ENCODE measurements at places on chromosomes 5 and 9. TPM values are rescaled to one million over a fixed set of nuclear protein-coding genes. Genes with fewer than 3 reads are reported as not detected.

DNA sequence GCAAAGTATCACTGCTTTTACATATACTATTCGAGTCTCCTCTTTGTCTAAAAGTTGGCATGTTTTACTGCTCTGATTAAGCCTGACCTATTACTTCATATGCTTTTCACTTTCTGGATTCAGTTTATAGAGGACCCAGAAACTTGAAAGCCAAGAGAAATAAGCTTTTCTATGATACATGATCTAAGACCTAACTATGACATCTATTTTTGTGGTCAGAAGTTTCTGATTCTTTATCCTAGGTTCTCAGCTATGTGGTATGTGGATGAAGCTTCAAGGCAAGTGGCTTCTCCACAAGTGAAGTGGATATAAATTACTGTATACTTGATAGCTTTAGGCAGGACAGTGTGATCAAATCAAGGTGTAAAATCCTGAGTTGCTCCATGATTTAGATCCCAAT, 6.3 kb downstream of the EDIL3 start:
- H3K4me1 ChIP-seq = peaks cover 20% of the 10 kb centered on the region
- peaks cover 16% of the 10 kb centered on the region for H3K27me3 ChIP-seq
- H3K4me3 ChIP-seq = no peak overlapping the region
- no peak overlapping the region for H3K27ac ChIP-seq
- no peaks in the 10 kb centered on the region for H3K36me3 ChIP-seq

DNA sequence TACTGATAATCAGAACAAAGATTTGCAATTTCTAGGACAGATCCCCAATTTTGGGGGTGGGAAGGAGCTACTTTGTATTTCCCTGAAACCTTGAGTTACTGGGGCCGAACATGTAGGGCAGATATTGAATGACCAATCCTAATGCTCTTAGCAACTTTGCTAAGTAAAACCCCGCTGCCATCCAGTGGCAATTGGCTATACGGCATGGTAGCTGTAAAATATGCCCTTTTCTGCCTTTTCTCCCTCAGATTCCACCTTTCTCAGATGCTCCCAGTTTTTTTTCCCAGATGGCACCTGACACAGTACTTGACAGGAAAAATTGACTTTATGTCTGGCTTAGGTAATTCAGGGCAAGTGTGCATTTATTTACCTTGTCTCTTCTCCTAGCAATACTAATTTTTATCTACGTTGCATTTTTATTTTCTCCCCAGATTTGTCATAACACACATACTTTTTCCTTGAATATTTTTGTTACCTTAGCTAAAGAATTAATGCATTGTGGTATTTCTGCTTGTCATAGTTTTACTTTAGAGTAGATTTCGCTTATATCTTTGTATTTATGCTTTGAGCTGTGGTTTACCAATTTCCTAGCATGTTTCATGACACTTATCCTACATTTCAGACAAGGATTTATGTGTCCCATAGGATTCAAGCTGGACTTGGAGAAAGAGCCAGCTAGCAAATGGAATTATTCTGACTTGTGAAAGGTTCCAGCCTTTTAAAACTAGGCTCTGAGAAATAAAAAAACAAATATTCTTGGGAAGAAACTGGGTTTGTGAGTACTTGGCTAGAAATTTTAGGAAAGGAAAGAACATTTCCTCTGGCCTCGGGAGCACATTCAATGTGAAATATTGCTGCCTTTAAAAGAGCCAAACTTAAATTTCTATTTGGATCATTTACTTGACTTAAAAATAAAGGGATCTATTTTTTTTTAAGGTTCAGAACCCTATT, 37.4 kb downstream of the PIK3R1 start:
- DNase-seq = no peak
- no peaks in the 10 kb centered on the region for H3K27me3 ChIP-seq
- H3K4me3 ChIP-seq = peak overlapping the region; percentile 16
- H3K27ac ChIP-seq = peak overlapping the region; percentile 82
- no peaks in the 10 kb centered on the region for H3K36me3 ChIP-seq

GRCh38 chr9:113179839-113180238, 29.0 kb downstream of the SLC31A2 start:
- H3K4me1 ChIP-seq = no peaks in the 10 kb centered on the region
- no peaks in the 10 kb centered on the region for H3K27me3 ChIP-seq
- no peak for DNase-seq
- no peak overlapping the region for H3K27ac ChIP-seq

DNA sequence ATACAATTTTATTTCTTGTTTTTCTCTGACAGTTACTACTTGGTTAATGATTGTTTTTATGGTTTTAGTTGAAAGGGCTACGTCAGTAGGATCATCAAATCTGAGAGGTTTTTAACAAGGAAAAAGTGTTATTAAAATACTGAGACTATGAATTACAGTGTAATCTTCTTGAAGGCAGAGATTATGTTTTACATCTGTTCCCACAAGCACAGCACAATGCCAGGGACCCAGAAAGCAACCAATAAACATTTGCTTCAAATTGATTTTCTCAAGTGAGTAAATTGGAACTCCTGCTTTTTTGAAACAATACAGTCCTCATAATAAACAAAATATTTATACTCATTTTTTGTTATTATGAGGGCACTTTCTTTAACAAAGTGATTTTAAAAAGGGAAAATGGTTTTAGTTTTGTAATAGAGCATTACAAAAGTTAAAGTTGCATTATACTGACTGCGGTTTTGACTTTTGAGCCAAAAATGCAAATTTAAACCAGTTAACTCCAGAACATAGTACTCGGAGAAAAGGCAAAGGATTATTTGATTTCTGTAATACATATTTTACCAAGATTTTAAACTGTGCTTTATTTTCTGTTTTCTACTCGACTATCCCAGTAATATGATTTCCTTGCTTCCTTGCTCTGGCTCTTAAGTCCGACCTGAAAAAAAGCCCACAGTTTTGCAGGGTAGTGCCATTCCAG, 176.9 kb downstream of the GDNF start:
- H3K4me1 ChIP-seq = peaks cover 9% of the 10 kb centered on the region
- no peak overlapping the region for H3K4me3 ChIP-seq
- DNase-seq = no peak
- no peaks in the 10 kb centered on the region for H3K36me3 ChIP-seq

- DNase-seq = no peak
- H3K36me3 ChIP-seq = peaks cover under 1% of the 10 kb centered on the region
- no peak overlapping the region for H3K4me3 ChIP-seq
- no peaks in the 10 kb centered on the region for H3K27me3 ChIP-seq
- no peak overlapping the region for H3K27ac ChIP-seq
These were observed 69.0 kb downstream of the INVS start for GRCh38 chr9:100167915-100168654.

GRCh38 chr5:123844873-123845272, 332.9 kb downstream of the CSNK1G3 start:
- no peaks in the 10 kb centered on the region for H3K27me3 ChIP-seq
- DNase-seq = no peak
- no peaks in the 10 kb centered on the region for H3K36me3 ChIP-seq
- H3K4me3 ChIP-seq = no peak overlapping the region
- H3K27ac ChIP-seq = no peak overlapping the region
- H3K4me1 ChIP-seq = no peaks in the 10 kb centered on the region

- DNase-seq = no peak
- H3K4me1 ChIP-seq = no peaks in the 10 kb centered on the region
- no peaks in the 10 kb centered on the region for H3K27me3 ChIP-seq
- H3K4me3 ChIP-seq = no peak overlapping the region
- no peaks in the 10 kb centered on the region for H3K36me3 ChIP-seq
These were observed 76.5 kb downstream of the GLIS3 start for GRCh38 chr9:4223312-4223833.

The RAPGEF6 gene
- 38.3 TPM for total RNA-seq
